Stimulated activated CD4-positive, alpha-beta T cell treated with anti-CD3 and anti-CD28 coated beads, TNF-alpha, amount 100 ng/mL, for 48 hours (primary cell): ENCODE measurements at places on chromosomes 11 and 22.

DNA sequence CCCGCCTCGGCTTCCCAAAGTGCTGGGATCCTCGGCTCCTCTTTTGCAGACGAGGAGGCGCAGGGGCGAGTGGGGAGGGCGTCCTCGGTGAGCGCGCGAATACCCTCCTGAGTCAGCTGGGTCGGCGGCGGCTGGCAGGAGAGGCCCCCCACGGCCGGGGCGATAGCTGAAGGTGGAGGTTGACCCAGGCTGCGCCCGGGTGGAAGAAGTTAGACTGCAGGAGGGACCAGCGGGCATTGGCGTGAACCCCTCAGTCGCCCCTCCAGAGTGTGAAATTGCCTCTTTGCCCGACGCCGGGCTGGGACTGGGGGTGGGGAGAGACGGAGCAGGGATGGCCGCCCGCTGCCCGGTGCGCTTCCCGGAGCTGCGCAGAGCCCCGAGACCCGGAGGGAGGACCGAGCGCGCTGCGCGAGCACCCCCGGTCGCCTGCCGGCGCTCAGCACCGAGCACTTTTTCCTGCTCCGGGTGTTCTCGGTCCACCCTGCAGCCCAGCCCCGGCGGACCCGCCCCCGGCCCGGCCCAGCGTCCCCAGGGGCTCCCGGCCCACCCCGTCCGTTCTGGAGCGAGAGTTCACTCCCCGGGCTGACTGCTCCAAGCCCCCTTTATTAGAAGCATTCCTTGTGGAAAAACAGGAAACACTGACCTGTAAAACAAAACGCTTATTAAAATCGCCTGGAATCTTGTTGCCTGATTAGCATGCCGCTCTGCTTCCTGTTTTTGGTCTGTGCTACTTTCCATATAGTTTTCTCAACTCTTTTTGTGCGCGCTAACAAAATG is 13.7 kb upstream of the CPT1A start:
- DNase-seq, result no peak

DNA sequence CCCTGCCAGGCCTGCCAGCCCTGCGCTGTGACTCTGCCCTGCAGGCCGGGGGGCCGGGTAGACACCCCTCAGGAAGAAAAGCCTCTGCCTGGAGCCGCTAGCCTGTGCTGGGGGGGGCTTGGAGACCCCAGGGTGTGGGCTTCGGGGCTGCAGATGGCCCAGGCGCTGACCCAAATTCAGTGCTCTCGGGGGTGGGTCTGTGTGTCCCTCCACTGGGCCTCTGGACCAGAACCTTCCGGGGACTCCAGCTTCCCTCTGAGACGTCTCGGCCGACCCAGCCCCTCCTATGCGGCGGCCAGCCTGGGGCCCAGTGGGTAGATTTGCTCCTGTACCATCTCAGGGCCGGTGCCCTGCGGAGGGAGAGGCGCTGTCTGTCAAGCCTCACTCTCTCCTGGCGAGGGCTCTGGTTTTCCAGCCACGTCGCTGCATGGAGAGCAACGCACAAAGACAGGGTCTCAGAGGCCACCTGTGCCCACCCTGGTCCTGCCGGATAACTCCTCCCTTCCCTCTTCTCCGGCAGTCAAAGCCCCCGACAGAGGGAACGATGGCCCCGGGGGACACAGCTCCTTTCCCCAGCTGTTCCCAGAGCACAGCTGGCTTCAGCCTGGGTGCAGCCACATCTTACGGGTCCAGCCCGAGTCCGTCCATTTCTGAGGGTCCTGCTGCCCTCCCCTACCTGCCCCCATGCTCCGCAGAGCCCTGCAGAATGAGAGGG is 40.1 kb upstream of the TOLLIP start:
- DNase-seq, result no peak

GRCh38 chr11:3969613-3970012 is 114.1 kb downstream of the STIM1 start:
- no peak for DNase-seq

GRCh38 chr11:75513250-75513649 is 12.5 kb downstream of the GDPD5 start:
- no peak for DNase-seq

- DNase-seq, result no peak
Measured at GRCh38 chr22:42803389-42803788, 53.7 kb downstream of the ARFGAP3 start.

- no peak for DNase-seq
Measured at GRCh38 chr11:92790366-92790765, 179.1 kb upstream of the MTNR1B start.

- DNase-seq, result no peak
Measured at GRCh38 chr11:86726118-86726753, 53.8 kb upstream of the ME3 start.

GRCh38 chr22:48096851-48097665 is 1334.6 kb downstream of the TBC1D22A start:
- DNase-seq, result no peak

GRCh38 chr22:47107431-47107830 is 345.0 kb downstream of the TBC1D22A start:
- DNase-seq, result no peak

- no peak for DNase-seq
Measured at GRCh38 chr22:42680648-42681047, 31.5 kb upstream of the CYB5R3 start.

DNA sequence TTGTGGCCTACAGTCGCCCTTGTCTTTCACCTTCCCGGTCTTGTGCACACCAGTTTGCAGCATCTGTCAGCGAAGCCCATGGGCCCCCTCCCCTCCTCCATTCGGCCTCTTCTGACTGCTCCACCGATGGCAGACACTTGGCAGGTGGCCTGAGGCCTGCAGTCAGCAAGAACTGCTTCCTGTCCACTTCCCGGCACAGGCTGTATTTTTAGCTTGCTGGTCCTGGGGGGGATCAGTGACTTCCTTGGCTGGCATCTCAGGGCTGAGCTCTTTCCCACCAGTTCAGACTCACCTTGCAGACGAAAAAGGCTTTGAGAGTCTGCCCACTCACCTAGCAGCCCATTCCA is 106.4 kb downstream of the SYN3 start:
- DNase-seq, result no peak

- DNase-seq, result no peak
Measured at GRCh38 chr11:69863544-69864200, 44.5 kb upstream of the FGF3 start.

DNA sequence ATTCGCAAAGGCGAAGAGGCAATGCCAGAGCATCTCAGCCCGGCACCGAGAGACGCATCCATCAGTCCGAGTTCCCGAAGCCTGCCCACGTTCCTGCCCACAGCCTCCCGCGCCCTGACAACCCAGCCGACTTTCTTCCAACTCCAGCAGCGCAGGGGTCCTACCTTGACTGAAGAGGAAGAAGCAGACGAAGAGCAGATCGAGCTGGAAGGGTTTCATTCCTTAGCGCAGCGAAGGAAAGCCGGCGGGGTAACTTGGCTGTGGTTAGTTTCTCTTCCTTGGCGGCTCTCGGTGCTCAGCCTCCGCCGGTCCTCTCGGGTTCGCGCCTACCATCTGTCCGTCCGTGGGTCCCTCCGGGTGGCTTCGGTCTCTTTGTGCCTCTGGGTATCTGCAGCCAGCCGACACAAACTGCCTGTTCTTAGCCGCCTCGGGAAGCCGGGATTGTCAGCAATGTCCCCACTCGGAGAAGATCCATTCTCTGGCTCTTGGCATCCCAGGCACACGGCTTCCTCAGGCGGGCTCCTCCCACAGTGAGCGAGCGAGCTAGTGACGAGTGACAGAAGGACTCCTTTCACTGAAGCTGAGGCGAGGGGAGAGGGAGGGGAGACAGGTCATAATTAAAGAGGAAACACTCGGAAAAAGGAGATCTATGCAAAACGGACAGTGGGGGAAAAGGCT is at the start of gene KIRREL3:
TSS of gene KIRREL3 (minus strand) at position 480 of the 678 bp plus-strand sequence.
- DNase-seq, result no peak

- DNase-seq, result no peak
Measured at GRCh38 chr11:44829838-44830237, 103.1 kb downstream of the TSPAN18 start.

- DNase-seq, result no peak
Measured at GRCh38 chr11:64705501-64705900, 17.5 kb downstream of the NRXN2 start.

- no peak for DNase-seq
Measured at GRCh38 chr22:18013947-18014346, 10.4 kb downstream of the MICAL3 start.

- no peak for DNase-seq
Measured at GRCh38 chr11:19561011-19561410, 151.6 kb upstream of the NAV2 start.

GRCh38 chr22:24409707-24410106 is 17.7 kb upstream of the ADORA2A start:
- no peak for DNase-seq

- no peak for DNase-seq
Measured at GRCh38 chr11:12077535-12078280, 32.7 kb upstream of the MICAL2 start.

- DNase-seq, result no peak
Measured at GRCh38 chr11:8354622-8355415, 91.1 kb upstream of the LMO1 start.

DNA sequence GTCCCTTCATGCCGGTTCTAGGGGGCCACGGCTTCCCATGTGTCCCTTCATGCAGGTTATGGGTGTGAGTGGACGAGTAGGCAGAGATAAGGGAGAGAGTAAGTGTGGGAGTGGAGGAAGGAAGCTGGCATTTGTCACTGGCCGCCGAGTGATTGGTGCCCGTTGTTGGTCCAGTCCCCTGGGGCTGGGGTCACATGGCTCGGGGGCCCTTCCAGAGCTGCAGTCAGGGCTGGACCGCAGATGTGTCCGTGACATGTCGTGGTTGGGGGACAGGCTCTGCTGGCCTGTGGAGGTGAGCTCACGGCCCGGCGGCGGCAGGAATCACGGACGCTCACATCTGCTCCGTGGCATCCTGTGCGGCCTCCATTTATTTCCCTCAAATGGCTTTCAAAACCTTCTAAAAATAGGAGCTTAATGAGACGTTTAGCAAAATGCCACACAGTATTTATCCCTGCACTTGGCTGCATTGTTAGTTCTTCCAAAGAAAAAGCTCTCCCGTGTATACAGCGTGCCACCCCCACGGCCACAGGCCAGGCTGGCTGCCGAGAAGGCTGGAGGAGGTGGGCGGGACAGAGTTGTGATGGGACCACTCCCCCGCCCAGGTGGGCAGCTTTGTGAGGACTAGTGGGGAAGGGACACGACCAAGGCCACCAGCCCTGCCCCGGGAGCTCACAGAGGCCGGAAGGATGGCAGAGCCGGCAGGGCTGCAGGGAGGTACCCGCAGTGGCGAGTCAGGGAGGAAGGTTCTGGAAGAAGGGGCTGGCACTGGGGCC is 386.7 kb downstream of the TBC1D22A start:
- DNase-seq, result no peak

DNA sequence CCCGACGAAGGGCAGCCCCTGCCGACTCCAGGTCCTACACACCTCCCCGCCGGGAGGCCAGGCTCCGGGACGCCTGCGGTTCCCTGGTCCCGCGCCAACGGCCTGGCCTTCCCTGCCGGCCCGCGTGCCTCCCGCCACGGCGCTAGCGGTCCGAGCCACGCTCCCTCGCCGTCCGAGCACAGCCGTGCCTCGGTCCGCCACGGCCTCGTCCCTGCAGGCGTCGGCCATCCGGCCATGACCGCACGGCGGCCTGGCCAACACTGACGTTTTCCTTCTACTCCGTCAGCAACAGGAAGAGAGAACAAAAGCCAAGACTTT is 532 bp downstream of the EIF4G2 start:
- no peak for DNase-seq

DNA sequence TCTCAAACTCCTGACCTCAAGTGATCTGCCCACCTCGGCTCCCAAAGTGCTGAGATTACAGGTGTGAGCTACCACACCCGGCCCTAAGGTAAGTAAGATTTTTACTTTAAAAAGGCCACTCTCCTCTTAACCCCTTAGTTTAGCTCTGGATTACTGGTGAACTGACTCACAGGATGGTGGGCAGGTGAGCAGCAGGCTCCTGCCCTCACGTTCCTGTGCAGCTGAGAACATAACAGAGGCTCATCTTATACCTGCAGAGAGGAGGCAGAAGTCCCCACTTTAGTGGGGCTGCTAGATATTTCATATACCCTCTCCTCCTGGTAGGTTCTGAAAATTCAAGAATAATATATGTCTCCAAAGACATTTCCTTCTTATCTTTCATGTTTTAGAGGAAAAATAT is 17.1 kb upstream of the SERPIND1 start:
- no peak for DNase-seq

GRCh38 chr11:28107191-28107749 is 686 bp downstream of the KIF18A start:
- no peak for DNase-seq

- no peak for DNase-seq
Measured at GRCh38 chr22:50305923-50306566, 1.4 kb downstream of the PLXNB2 start.

GRCh38 chr11:17605651-17606122 is 58.6 kb downstream of the OTOG start:
- DNase-seq, result no peak

GRCh38 chr11:89608234-89608966 is 101.7 kb upstream of the TRIM77 start:
- no peak for DNase-seq
